Hepatic stellate cell (primary cell): ENCODE measurements at places on chromosomes 11 and 22.

- no peak for DNase-seq
Measured at GRCh38 chr11:62463121-62463542, 44.3 kb downstream of the SCGB1A1 start.

DNA sequence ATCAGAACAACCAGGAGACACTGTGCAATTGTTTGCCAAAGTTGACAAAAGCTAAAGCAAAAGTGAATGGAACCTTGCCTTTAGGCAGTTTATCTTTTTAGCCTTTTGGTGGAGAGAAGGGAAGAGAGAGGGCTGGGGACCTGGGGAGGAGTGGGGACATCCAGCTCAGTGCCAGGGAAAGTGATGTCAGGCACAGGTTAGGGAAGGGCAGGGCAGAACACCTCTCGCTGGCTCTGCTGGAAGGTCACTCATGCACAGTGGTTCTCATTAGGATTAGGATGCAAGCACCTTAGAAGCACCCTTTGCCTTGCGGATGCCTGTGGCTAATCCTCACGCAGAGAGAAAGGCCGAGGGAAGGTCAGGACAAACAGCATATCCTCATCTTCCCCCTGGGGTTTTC, 14.3 kb upstream of the LINC01488 start:
- DNase-seq, result no peak

GRCh38 chr11:68012843-68013610, 2.9 kb downstream of the ALDH3B1 start:
- peak; percentile 98 for DNase-seq

DNA sequence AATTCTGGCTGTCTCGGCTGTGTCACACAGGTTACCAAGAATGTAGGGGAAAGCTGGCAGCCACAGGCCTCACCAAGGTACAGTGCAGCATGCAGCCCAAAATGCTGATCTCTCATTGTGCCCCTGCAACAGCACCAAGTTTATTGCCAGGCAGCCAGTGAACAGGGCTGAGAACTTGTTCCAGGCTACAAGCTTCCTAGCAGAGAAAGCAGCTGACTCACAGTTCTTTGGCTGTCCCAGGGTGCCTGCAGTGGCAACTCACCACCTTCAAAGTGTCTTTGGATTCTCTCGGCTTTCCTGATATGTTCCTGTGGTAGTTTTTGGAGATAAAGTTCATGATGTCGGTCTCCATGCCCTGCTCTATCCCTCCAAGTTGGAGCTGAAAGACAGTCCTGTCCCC, 719.1 kb upstream of the ANO3 start:
- DNase-seq, result no peak

- no peak for DNase-seq
Measured at GRCh38 chr11:1152316-1153104, 5.2 kb upstream of the MUC5AC start.

GRCh38 chr11:107591378-107592230, 657 bp downstream of the ELMOD1 start:
- DNase-seq, result no peak

DNA sequence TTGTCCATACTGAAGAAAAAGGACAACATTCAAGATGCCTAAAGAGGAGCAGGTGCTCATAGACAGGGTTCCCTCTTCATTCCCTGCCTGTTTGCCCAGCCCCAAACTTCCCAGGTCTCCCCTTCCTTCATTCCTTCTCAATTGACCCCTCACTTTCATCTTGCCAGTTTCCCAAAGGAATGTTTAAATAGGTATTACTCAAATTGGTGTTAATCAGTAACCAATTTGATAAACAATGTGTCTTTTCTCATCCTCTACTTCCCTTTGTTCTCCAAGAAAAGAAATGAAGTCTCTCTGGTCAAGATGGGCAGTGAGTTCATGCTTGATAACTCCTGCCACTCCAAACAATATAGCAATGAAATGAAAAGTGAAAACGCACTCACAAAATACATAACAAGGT, 101.9 kb downstream of the TMPRSS5 start:
- no peak for DNase-seq

GRCh38 chr11:32785262-32785661, 9.2 kb downstream of the CCDC73 start:
- DNase-seq, result no peak

DNA sequence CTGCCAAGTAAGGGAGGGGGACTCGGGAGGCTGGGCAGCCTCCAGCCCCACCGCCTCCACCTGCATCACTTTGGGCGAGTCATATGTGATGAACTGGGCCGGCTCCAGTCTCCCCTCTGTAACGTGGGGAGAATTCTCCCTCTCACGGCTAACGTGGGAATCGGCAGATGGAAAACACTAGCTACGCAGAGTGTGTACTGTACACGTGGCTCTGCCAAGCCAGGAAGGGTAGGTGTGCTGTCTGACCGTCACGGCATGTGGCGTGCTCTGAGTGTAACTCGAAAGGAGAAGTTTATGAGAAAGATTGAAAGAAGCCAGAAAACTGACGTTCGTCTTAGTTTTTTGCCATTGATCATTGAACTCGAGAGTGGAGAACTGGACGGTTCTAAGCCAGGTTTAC, 13.7 kb downstream of the TRMU start:
- no peak for DNase-seq

GRCh38 chr22:37913233-37913721, 7.2 kb downstream of the MICALL1 start:
- no peak for DNase-seq

GRCh38 chr22:31753005-31753633, 700 bp upstream of the DEPDC5 start:
- no peak for DNase-seq

DNA sequence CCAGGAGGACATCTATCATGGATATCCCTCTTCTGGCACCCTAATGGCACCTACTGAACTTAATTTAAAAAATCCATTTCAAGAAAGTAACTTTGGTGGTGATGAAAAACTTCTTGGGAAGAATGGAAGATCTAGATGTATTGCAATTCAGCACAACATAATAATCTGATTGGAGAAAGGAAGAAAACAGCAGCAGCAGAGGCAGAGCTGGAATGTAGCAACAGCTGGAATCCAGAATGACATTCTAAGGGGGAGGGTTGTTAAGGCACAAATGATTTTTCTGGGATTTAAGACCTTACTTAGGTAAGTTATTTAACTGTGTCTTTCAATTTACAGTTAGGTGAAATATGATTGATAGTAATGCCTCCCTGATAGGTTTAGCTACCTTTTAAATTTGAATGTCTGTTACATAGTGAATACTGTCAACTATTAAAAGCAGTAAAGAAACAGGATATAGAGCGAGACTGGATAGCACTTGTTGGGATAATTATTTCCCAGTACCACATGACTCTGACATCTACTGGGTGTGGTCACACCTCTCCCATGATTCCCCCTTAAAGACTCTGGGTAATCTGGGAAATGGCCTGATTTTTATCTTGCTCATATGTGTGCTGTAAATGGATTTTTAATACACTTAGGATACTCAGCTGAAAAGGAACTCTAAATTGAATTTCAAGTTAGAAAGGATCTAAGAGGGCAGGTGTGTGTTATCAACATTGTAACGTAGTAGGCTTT, 11.7 kb downstream of the CAPRIN1 start:
- DNase-seq, result no peak

DNA sequence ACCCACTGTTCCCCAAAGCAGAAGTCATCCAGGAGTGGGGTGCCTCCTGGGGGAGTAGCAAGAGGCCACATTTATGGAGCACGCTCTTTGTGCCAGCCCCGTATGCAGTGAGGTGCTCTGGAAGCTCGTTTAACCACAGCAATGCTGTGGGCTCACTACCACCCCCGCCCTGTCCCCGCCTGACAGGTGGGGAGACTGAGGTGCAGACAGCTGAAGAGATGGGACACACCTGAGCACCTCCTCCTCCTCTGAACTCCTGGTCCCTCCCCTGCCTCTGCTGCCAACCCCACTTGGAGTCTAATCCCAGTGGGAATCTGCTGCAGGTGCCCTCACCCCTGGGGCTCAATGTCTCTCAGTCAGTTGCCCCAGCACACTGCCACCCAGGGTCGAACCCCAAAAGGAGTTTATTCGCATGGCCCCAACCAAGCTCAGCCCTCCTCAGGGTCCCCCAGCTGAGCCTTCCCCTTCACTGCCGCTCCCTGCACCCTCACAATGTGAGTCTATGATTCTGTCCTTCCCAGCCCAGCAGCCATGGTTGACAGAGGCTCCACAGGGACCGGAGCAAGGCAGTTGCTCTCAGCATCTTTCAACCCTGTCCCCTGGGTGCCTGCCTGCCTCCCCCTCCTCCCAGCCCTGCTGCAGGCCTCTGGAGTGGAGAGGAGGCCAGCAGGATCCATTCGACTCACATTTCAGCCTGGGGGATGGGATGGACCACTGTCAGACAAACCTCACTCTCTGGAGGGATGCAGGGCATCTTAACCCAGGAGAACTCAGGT, 13.3 kb upstream of the BCR start:
- DNase-seq, result no peak

DNA sequence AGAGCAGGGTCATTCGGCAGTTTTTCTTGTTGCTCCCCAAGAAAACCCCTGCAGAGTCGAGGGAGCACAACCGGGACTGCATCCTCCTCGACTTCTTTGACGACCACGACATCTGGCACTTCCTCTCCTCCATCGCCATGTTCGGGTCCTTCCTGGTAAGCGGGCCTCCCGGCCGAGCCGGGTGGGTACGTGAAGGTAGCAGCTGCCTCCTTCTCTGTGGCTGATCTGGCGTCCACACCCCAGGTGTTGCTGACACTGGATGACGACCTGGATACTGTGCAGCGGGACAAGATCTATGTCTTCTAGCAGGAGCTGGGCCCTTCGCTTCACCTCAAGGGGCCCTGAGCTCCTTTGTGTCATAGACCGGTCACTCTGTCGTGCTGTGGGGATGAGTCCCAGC, 3.4 kb upstream of the TAGLN start:
- no peak for DNase-seq

- peak; percentile 48 for DNase-seq
Measured at GRCh38 chr11:128424851-128425285, 162.5 kb downstream of the ETS1 start.

GRCh38 chr11:20093775-20094174, 66.5 kb downstream of the DBX1 start:
- DNase-seq, result peak; percentile 59

- DNase-seq, result no peak
Measured at GRCh38 chr11:41309716-41310115, 149.7 kb downstream of the LRRC4C start.

GRCh38 chr22:41481131-41481830, 12.4 kb downstream of the ACO2 start:
- DNase-seq, result peak; percentile 63

DNA sequence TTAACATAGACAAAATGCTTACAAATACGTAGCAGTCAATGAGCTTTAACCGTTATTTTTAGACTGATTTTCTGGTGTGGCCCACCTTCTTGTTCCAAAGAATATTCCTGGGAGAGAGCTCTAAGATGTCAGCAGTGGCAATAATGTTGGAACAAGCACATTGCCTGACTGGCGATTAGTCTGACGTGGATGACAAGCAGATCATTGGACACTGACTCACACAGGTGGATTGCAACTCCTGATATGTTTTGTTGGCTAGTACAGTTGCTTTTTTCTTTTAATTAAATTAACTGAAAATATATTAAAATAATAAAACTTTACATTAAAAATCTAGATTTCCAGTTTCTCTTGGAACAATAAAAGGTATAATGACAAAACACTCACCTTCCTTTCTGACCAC, 78.0 kb downstream of the TENM4 start:
- DNase-seq, result no peak

DNA sequence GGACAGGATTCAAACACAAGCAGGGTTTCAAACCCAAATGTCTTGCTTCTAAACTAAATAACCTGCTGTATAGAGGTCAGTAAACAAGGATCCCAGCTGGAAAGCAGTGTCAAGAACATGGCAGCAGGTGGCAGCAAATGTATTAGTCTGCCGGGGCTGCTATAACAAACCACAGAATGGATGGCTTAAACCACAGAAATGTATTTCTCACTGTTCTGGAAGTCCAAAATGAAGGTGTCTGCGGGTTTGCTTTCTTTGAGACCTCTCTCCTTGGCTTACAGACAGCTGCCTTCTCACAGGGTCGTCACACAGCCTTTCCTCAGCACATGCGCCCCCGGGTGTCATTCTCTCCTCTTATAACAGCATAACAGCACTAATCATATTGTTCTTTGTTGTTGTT, 65.1 kb upstream of the LRRC55 start:
- peak; percentile 12 for DNase-seq

GRCh38 chr11:11409224-11409623, 56.2 kb upstream of the CSNK2A3 start:
- DNase-seq, result no peak

DNA sequence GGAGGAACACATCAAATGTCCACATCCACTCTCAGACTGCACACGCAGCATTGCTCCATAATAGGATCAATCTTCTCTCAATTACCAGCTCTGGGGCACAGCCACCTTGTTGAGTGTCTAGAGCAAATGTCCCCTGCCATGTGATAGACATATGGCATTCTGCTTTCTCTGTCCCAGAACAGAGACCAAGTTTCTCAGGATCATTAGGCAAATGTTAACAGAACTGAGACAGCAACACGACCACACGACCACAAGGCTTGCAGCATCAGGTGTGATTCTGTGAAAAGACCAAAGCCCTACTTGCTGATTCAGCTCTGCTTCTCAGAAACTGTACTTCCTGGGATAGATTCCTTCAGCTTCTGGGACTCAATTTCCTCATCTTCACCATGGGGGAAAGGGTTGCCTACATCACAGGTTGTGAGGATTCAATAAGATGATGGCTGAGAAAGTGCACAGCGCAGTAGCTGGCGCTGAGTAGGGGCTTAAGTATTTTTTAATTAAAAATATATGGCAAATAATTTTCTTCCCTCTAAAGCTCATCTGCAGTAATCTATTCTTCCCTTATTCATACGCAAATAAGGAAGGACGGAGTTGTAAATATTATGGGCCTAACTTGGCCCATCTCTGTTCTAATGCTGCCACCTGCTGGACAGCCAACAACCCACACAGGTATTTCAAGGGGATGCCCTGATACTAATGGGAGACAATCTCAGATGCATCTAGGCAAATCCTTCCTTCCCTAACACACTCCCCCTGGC, 54.3 kb upstream of the USP47 start:
- DNase-seq, result peak; percentile 39

DNA sequence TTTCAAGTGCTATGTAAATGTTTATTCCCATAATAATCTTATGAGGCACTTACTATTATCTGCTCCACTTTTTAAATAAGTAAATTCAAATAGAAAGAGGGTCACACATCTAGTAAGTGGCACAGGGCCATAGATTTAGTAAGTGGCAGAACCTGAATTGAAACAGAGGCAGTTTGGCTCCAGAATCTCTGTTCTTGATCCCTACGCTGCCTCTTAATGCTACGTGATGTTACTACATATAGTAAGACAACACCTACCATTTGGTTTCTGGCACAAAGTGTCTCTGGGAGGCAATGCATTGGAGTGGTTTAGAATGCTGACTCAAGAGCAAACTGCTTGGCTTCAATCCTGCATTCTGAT, 1018.3 kb downstream of the DLG2 start:
- no peak for DNase-seq

DNA sequence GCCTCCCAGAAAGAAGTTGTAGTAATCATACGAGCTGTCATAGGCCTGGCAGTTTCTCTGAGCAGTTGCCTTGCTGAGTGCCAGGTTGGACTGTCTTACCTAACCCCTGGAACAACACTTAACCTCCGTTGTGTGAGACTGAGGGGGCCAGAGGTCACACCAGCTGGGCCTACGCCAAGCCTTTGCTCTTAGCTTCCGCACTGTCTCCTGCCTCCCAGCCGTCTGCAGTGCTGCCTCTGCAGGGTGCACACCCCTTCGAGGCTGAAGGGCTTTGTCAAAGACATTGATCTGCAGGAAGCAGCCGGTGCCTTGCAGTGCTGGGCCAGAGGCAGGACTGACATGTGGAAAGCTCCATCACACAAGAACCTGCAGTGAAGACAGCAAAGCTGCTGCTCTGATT, 16.7 kb downstream of the TAB1 start:
- DNase-seq, result no peak

GRCh38 chr11:20873054-20873453, 203.7 kb downstream of the NELL1 start:
- DNase-seq, result no peak

GRCh38 chr11:20131788-20132666, 28.2 kb downstream of the DBX1 start:
- peak; percentile 51 for DNase-seq
